ENCODE measurements at places on chromosomes 2 and 18. TPM values are rescaled to one million over a fixed set of nuclear protein-coding genes. Genes with fewer than 3 reads are reported as not detected.

DNA sequence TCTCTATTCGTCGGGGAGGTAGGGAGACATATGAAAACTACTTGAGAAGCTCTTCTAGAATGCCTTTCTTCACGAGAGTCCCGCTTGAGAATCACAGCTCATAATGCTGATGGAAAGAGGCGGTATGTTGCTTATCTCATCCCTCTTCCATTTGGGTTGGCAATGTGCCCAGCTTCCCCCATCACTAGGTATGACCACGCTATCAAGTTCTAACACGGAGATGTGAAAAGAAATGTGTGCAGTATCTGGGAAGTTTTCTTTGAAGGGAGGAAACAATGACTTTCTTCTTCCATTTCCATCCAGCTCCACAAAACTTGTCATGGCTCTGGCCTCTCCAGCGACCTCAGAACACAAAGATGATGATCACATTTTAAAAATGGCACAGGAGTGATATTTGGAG, 742.4 kb downstream of the DCDC2C start:
- ATAC-seq, result no peak

DNA sequence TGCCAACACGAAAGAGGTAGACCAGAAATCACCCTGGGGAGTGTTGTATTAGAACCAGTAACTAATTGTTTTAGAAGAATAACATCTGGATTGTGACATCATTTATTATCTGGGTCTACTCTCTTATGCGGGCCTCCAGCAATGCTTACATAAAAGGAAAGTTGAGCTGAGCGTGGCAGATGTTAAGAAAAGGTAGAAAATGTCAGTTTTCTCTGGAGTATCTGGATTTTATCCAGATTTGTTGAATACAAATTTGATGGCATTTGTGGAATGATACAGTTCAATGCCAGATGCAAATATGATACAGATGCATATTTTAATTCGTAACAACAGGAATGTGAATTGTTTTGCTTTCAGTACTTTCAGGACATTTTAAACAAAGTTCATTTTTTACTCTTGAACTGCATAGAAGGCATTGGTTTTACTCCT, 90.3 kb downstream of the PRPF40A start:
- no peak for ATAC-seq

DNA sequence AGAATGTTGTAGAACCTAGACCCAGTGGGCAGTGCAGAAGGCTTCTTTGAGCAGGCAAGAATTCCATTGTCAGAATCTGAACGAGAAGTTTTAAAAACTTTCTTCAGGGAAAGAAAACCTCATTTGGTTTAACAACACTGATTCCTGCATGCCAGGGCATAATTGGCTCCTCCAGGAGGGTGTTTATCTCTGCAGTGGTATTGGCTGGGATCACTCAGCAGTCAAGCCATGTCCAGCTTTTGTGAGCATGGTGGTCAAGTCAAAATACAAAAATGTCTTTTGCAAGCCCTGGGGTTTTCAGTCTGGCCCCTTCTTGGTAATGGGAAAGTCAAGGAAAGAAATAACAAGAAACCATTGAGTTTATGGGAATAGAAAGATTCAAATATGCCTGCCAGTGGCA, 28.3 kb downstream of the FHOD3 start:
- ATAC-seq, result no peak

GRCh38 chr18:29084120-29084519, 907.2 kb upstream of the CDH2 start:
- no peak for ATAC-seq

- ATAC-seq, result no peak
Observed at GRCh38 chr2:20929721-20930120, 106.8 kb upstream of the LDAH start.

GRCh38 chr18:11714244-11714918, 25.3 kb downstream of the GNAL start:
- no peak for ATAC-seq

GRCh38 chr2:27661371-27661770, 2.0 kb downstream of the SUPT7L start:
- no peak for ATAC-seq

FNDC4 gene
- total RNA-seq, result 7.0 TPM

CHRNG gene
- not detected for total RNA-seq

Data from gastroesophageal sphincter (tissue), 4 donors.